Left ventricle myocardium inferior (tissue), 1 donor: ENCODE measurements at places on chromosomes 11 and 22.

DNA sequence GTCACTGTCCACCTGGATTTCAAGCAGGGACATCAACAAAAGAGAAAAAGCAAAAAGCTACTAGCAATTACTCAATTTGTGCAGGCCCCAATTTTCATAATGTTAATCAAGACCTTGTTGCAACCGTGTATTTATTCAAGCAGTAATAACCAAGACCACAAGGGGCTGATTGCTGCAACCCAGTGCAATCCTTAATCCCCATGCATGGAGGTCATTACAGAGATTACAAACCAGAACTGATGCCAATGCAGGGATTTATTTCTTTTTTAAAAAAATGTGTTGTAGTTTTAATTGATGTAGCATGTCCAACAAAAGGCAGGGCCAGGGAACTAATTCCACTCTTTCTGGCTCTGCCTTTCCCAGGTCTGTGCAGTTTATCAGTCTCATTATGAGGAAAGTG lies 18.4 kb downstream of the TECTA start:
- no peaks in the 10 kb centered on the region for H3K27me3 ChIP-seq
- no peak overlapping the region for H3K27ac ChIP-seq
- no peaks in the 10 kb centered on the region for H3K4me1 ChIP-seq
- H3K4me3 ChIP-seq = no peak overlapping the region
- DNase-seq = no peak

- DNase-seq = no peak
- no peak overlapping the region for H3K27ac ChIP-seq
- H3K4me1 ChIP-seq = peaks cover 18% of the 10 kb centered on the region
- H3K4me3 ChIP-seq = no peak overlapping the region
- H3K27me3 ChIP-seq = no peaks in the 10 kb centered on the region
Observed at GRCh38 chr22:21759093-21759492, 23.5 kb upstream of the YPEL1 start.

DNA sequence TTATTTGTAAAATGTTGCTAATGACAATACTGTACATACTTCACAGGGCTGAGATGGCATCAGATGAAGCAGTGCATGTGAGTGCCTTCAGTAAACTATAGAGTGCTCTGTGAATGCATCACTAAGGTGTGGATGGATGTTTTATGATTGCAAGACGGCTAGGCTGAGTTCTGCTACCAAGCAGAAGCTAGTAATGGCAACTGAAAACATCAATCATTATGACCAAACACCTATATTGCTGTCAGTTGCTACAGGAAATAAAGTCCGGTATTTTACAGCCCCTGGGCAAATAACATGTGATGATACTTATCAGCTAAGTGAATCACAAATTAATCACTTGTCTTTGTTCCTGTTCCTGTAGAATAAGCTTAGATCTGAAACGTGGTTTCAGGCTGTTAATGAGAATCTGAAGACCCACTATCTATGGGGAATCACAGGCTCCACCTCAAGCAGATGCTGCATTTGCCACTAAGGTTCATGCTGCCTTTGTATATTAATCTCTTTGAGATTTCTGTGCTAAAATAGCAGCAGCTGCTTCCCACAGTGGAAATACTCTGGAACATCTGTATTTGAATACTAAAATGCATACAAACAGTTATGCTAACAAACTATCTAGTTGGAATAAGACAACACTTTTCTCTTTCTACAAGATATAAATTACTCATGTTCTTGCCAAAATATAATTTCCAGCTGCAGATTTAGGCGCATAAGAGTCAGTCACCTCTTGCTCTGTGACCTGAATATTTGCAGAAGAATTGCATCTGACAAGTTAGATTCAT lies 254.0 kb upstream of the PITPNB start:
- DNase-seq = no peak
- H3K4me3 ChIP-seq = no peak overlapping the region
- H3K27ac ChIP-seq = no peak overlapping the region
- H3K4me1 ChIP-seq = peaks cover 33% of the 10 kb centered on the region
- no peaks in the 10 kb centered on the region for H3K27me3 ChIP-seq
- H3K36me3 ChIP-seq = no peaks in the 10 kb centered on the region

GRCh38 chr22:32077151-32077550 lies 34.1 kb downstream of the SLC5A1 start:
- H3K27ac ChIP-seq = peak overlapping the region; percentile 48
- H3K27me3 ChIP-seq = no peaks in the 10 kb centered on the region
- H3K4me1 ChIP-seq = peaks cover 72% of the 10 kb centered on the region
- no peak for DNase-seq

DNA sequence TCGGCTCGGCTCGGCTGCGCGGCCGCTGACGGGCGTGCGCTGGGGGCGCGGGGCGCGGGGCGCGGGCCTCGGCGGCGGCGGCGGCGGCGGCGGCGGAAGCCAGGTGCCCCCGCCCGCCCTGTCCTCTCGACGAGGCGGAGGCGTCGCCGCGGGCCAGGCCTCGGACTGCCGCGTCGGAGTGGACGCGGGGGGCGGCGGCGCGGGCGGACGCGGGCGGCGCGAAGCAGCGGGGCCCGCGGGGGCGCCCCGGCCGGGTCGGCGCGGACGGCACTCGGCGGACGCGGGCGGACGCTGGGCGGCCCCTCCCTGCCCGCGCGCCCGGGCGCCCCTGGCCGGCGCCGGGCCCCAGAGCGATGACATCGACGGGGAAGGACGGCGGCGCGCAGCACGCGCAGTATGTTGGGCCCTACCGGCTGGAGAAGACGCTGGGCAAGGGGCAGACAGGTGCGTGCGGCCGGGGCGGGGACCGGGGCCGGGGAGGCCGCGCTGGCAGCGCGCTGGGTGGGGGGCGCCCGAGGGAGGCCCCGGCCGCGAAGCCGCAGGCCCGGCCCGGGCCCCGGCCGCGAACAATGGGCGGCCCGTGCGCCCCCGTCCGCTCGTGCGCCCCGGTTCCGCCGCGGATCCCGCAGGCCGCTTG lies at the start of gene BRSK2:
Gene BRSK2, plus strand, starts transcription at position 3 of the 637 bp plus-strand sequence. Its CDS starts 351 bp downstream, at position 354.
- no peak for DNase-seq
- peaks cover 56% of the 10 kb centered on the region for H3K27me3 ChIP-seq
- H3K4me3 ChIP-seq = peak within 1 kb of the TSS; percentile 76
- peaks cover 22% of the 10 kb centered on the region for H3K4me1 ChIP-seq
- H3K36me3 ChIP-seq = no peaks in the 10 kb centered on the region

DNA sequence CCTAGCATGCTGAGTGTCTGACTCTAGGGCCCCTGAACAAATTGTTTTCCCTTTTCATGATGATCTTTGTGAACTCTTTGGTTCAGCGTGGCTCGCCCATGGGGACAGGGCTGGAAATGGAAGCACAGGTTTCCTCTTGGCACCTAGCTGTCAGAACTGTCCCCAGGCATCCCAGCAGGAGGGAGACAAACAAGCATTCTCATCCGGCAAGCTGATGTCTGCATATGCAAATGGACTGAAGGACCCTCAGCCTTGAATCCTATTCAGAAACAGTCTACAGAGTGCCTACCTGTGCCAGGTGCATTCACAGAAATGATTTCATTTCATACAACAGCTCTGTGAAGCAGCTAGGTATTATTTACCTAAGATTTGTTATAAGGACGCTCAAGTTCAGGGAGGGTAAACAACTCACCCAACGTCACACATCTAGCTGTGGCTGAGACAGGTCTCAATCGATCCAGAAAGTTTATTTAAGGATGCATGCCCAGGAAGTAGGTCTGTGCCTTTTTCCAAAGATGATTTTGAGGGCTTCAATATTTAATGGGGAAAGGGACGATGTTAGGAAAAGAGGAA lies 176.4 kb downstream of the KIRREL3 start:
- no peak overlapping the region for H3K27ac ChIP-seq
- H3K36me3 ChIP-seq = no peaks in the 10 kb centered on the region
- no peak overlapping the region for H3K4me3 ChIP-seq
- no peaks in the 10 kb centered on the region for H3K4me1 ChIP-seq

DNA sequence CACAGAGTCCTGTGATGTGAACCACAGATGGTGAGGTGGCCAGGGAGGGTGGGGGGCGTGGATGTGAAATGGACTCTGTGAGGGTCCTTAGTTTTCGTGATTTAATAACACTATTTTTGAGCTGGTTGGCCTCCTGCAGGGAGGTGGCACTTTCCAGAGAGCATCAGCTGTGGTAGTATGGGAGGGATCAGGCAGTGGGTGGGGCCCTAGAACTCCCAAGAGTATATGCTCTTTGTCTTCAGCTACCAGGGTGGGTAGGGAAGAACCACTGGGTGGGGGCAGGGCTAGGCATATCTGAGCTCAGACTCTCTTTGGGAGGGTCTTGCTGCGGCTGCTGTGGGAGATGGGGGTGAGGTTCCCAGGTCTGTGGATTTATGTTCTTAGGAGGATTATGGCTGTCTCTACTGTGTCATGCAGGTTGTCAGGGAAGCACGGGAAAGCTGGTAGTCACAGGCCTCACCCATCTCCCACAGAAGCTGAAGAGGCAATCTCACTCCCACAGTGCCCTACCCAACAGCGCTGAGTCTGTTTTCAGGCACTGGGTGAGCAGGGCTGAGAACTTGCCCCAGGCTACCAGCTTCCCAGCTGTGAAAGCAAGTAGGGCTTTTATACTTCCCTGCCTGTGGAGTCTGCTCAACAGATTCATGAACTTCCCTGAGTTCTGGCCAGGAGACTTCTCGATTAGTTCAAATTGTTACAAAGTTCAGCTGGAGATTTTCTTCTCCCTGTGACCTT lies 47.9 kb upstream of the SNX19 start:
- no peak overlapping the region for H3K27ac ChIP-seq
- no peaks in the 10 kb centered on the region for H3K4me1 ChIP-seq
- H3K27me3 ChIP-seq = no peaks in the 10 kb centered on the region
- DNase-seq = no peak
- H3K36me3 ChIP-seq = no peaks in the 10 kb centered on the region

DNA sequence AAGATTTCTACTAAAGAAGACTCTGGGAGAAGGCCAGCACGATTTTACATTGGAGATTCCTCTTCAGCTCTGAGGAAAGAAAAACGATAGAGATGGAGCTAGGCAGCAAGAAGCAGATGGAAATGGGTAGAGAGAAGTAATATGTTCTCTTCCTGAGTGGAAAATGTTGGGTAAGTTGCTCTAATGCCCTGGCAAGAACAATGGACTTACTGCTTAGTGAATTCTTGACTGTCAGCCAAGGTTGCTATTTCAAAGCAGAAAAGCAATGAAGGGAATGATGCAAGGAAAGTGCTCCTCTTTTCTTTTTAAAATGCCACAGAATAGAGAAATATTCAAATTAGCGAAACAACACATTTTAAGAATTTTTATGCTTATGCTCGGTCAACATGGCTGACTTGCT lies 38.4 kb upstream of the CWF19L2 start:
- no peak overlapping the region for H3K4me3 ChIP-seq
- H3K27ac ChIP-seq = no peak overlapping the region
- H3K36me3 ChIP-seq = peaks cover 3% of the 10 kb centered on the region
- H3K27me3 ChIP-seq = no peaks in the 10 kb centered on the region
